ENCODE measurements at places on chromosomes 7 and 10.

DNA sequence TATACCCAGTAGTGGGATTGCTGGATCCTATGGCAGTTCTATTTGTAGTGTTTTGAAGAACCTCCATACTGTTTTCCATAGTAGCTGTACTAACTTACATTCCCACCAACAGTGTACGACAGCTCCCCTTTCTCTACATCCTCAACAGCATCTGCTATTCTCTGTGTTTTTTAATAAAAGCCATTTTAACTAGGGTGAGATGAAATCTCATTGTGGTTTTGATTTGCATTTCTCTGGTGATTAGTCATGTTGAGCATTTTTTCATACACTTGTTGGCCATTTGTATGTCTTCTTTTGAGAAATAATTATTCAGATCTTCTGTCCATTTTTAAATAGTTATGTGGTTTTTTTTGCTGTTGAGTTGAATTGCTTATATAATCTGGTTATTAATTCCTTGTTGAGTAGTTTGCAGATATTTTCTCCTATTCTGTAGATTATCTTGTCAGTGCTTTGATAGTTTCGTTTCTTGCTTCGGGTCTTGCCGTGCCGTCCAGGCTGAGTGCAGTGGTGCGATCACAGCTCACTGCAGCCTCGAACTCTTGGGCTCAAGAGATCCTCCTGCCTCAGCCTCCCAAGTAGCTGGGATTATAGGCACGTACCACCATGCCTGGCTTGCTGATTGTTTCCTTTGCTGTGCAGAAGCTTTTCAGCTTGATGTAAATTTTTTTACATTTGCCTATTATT lies 12.0 kb downstream of the MTG1 start:
- no peak for DNase-seq

DNA sequence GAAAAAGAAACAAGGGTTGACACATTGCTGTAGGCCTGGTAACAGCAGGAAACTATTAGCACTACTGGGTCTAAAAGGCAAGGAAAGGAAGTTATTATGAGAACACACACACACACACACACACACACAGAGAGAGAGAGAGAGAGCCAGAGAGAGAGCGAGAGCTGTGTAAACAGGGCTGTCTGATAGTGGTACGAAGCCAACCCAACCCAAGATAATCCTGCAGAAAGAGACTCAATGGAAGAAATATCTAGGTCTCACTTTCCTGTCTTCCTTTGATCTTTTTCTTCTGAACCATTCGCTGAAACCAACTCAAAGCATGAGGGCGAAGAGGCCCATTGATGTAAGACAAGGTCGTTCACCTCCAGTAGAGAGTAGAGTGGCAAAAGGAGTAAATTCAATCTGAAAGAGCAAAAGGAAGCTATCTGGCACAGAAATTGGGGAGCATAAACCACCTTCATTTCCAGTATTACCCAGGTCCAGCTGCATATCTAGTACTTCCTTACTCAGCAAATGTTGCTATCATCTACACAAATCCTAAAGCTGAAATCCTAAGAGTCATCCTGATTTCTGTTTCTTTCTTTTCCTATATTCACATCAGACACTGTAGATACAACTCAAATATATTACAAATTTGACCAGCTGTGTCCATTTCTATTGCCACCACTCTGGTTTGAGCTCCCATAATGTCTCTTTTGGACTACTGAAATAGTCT lies 110.2 kb downstream of the TMEM26 start:
- no peak for DNase-seq

DNA sequence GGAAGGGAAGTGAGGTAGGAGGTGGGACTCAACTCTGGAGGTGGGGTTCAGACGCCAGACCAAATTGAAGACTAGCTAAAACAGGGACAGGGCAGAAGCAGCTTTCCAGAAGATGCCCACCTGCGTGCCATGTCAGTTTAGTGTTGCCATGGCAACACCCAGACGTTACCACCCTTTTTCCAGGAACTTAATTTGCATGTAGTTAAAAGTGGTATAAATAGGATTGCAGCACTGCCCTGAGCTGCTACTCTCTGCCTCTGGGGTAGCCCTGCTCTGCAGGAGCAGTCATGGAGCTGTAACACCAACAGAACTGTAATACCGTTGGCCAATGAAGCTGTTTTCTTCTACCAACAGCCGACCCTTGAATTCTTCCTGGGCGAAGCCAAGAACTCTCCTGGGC lies 93.8 kb downstream of the PRKCQ start:
- DNase-seq = no peak

- DNase-seq = no peak
Observed at GRCh38 chr10:48749254-48749787, 64.6 kb downstream of the WDFY4 start.

GRCh38 chr10:44755481-44755880 lies 155.7 kb upstream of the TMEM72 start:
- DNase-seq = no peak

Data from frontal cortex (tissue), 4 donors.